ENCODE measurements at places on chromosomes 2 and 18.
A peak's percentile ranks its signal among the peaks of the same experiment; 100 is the strongest.

- no peak for DNase-seq
Observed at GRCh38 chr2:31238126-31238905, 4.4 kb downstream of the EHD3 start.

DNA sequence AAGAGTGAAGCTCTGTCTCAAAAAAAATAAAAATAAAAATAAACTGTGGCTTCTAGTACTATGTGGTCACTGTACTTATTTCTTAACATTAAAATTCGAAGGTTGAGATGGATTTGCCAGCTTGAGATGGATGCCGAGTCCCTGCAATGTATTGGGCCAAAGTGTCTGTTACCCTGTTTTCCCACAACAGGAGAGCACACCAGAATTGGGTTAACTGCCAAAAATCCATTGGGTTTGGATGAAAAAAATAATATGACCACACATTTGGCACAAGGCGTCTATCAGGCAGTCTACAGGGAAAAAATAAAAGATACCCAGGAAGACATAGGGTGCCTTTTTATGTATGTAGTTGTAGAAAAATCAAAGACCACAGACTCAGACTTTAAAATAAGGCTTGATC lies 19.2 kb upstream of the MAPRE3 start:
- DNase-seq: no peak

DNA sequence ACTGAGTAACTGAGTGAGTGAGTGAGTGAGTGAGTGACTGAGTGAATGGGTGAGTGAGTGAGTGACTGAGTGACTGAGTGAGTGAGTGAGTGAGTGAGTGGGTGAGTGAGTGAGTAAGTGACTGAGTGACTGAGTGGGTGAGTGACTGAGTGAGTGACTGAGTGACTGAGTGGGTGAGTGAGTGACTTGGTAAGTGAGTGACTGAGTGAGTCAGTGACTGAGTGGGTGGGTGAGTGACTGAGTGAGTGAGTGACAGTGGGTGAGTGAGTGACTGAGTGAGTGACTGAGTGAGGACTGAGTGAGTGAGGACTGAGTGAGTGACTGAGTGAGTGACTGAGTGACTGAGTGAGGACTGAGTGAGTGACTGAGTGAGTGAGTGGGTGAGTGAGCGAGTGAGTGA lies 13.9 kb downstream of the MAL start:
- DNase-seq: no peak

DNA sequence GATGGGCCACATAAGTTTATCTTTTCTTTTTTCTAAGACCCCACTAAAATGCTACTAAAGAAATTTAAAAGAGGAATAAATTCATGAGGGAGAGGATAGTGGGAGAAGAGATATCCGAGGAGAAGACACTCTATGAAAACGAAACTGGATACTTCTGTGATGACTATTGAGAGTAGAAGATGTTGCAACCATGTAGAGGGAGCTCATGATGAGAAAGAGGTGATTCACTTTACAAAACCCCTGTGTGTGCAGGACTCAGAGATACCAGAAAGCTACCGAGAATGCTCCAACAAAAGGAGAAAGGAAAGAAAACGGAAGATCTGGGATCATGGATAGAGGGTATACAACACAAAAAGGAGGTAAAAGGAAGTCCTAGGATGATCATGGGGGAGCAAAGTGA lies 34.9 kb downstream of the SLC38A11 start:
- DNase-seq: peak; percentile 90

- no peak for DNase-seq
Observed at GRCh38 chr2:9211496-9211895, 4.9 kb downstream of the ASAP2 start.

DNA sequence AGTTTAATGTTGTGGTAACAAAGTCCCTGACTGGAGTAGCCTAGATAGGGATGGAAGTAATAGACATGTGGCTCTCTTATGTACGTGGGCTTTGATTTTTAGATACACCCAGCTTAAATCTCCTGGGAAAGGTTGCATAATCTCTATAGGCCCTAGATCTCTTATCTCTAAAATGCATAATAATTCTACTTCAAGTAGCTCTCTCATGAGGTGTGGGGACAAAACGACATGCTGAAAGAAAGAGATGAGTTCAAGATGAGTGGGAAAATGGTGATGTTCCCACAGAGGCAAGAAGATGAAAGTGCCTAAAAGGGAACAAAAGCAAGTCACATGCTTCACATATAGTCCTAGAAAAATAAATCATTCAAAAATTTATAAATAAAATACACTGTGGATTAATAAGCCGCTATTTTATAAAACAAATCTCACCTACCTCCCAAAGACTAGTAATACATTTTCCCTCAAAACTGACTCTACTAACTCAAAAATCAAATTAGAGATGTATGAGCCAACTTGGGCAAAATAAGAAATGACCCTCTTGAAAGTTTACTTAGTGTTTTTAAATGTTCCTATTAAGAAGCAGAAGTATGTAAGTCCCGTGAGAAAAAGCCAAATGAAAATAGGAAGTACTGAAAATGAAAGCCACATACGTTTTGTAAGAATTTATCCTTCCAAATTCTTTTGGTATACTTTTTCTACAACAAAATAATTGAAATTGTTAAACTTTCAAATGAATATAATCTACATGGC lies 148.2 kb upstream of the ITGA4 start:
- no peak for DNase-seq

DNA sequence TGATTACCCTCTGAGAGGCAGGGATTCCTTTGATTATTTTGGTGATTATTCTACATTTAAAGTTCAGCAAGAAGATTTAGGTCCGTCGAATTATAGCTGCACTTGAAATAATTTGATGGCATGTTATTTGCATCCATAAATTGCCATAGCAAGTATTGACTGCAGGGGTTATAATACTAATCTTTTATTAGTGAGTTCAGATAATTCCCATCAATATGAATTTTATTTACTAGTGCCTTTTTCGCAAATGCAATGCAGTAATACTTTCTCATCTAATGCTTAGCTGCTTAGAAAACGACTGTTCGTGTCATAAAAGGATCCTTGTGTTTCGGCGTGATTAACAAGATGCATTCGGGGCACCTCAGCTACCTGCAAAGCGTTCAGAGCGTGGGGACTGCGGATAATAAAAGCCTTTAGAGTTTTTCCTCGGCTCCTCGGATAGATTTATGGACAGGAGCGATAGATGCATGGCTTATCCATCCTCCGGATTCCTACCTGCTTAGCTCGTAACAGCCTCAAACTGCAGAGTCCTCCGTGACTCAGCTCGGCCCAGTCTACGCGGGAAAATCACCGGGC lies 2.5 kb upstream of the GBX2 start:
- no peak for DNase-seq

DNA sequence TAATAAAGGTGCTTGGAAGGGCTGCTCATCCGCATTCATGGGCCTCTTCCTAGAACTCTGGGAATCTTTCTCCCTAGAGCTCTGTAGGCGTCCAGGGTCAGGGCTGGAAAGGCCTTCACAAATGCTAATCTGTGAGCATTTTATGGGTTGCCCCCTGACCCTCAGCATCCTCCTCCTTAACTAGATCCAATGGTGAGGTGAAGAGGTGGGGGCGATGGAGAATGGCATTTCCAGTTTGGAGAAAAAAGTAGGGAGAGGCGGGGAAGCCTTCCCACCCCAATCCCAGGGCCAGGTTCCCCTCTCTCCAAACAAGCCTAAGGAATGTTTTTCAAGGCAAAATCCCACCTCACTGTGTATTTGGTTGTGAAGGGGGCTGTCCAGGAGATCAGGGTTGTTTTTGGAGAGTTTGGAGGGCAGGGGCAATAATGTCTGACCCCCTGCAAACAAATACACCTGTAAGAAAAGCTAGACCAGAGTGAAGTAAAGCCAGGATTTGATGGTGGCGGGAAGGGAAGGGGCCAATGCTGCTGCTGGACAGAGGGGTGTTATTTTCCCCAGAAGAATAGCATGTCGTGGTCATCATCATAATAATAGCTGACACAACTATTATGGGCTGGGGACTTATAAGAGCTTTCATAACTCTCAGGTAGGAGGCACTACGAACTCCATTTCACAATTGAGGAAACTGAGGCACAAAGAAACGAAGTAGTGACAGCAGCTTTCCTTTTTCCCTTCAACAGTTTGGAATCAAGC lies 1.4 kb upstream of the MYCN start:
- no peak for DNase-seq

DNA sequence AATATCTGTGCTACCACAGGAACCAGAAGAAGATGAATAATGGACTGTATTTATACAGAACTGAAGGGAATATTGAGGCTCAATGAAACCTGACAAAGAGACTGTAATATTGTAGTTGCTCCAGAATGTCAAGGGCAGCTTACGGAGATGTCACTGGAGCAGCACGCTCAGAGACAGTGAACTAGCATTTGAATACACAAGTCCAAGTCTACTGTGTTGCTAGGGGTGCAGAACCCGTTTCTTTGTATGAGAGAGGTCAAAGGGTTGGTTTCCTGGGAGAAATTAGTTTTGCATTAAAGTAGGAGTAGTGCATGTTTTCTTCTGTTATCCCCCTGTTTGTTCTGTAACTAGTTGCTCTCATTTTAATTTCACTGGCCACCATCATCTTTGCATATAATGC lies 1399.9 kb downstream of the DPP10 start:
- no peak for DNase-seq

DNA sequence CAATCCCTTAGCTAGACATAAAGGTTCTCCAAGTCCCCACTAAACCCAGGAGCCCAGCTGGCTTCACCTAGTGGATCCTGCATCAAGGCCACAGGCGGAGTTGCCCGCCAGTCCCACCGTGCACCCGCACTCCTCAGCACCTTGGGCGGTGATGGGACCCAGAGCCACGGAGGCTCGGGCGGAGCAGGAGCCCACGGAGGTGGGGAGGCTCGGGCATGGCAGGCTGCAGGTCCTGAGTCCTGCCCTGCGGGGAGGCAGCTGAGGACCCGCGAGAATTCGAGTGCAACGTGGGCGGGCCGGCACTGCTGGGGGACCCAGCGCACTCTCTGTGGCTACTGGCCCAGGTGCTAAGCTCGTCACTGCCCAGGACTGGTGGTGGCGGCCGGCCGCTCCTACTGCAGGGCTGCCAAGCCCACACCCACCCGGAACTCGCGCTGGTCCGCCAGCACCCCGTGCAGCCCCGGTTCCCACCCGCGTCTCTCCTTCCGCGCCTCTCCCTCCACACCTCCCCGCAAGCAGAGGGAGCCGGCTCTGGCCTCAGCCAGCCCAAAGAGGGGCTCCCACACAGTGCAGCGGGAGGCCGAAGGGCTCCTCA lies 31.7 kb upstream of the SPATA3 start:
- no peak for DNase-seq

GRCh38 chr2:178863130-178863855 lies 56.1 kb upstream of the TTN start:
- no peak for DNase-seq

GRCh38 chr18:39190508-39190907 lies 1624.9 kb upstream of the CELF4 start:
- DNase-seq: no peak

- peak; percentile 22 for DNase-seq
Observed at GRCh38 chr2:9031246-9031645, 27.8 kb upstream of the MBOAT2 start.

GRCh38 chr2:155356250-155356649 lies 657.8 kb downstream of the KCNJ3 start:
- no peak for DNase-seq

GRCh38 chr2:2587354-2587753 lies 256.3 kb upstream of the MYT1L start:
- no peak for DNase-seq

DNA sequence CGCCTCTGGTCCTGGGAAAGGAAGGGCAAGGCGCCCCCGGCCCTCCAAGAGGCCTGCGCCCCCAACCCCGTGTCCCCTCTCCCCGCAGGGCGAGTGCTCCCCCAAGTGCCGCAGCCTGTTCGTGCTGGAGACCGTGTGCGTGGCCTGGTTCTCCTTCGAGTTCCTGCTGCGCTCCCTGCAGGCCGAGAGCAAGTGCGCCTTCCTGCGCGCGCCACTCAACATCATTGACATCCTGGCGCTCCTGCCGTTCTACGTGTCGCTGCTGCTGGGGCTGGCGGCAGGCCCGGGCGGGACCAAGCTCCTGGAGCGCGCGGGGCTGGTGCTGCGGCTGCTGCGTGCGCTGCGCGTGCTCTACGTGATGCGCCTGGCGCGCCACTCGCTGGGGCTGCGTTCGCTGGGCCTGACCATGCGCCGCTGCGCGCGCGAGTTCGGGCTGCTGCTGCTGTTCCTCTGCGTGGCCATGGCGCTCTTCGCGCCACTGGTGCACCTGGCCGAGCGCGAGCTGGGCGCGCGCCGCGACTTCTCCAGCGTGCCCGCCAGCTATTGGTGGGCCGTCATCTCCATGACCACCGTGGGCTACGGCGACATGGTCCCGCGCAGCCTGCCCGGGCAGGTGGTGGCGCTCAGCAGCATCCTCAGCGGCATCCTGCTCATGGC lies 52.4 kb downstream of the SLC66A2 start:
- DNase-seq: no peak

GRCh38 chr2:241802421-241803318 lies 6.3 kb upstream of the NEU4 start:
- DNase-seq: no peak

DNA sequence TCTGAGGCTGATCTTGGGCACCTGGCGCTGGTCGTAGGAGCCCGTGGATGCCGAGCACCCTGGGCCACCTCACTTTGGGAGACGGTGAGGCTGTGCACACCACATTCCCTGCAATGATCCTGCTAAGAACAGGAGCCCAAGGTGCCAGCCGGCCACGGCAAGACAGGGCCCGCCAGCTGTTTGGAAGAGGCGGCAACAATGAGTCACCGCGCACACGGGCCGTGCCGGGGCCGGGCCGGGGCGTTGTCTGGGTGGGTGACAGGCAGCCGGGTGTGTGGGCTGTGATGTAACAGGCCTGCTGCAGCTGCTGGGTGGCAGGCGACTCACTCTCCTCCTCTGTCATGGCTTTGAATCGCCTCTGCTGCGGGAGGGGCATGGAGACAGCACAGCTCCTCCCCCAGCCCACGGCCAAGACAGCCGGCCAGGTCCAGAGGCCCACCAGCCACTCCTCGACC lies 49.7 kb upstream of the ODC1 start:
- DNase-seq: peak; percentile 79

GRCh38 chr2:25431604-25432003 lies 89.9 kb upstream of the DNMT3A start:
- no peak for DNase-seq

DNA sequence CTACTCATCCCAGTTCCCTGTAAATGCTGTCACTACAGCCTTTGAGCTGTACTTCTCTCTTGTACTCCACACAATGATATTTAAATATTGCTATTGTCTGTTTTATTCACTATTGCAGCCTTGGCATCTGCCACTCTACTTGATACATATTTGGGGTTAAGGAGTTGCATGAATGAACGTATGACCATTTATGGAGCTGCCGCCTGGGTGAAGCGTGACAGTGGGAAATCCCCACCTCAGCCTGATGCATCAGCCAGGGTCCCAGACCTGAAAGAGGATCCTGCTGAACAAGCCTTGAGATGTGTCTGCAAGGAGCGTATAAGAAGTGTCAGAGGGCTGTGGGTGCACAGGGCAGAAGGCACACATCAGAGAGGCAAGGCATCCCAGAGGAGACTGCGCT lies 39.1 kb downstream of the MRPL35 start:
- no peak for DNase-seq

GRCh38 chr2:207711750-207712530 lies 500 bp downstream of the CCNYL1 start:
- DNase-seq: peak; percentile 30

- no peak for DNase-seq
Observed at GRCh38 chr2:51855683-51856082, 823.8 kb upstream of the NRXN1 start.

GRCh38 chr2:170235860-170236679 lies 58.1 kb downstream of the MYO3B start:
- DNase-seq: peak; percentile 33

GRCh38 chr2:55120634-55121359 lies 70.5 kb upstream of the RTN4 start:
- DNase-seq: peak; percentile 47
